Left colon (tissue), 2 donors: ENCODE measurements at places on chromosomes 7 and 10. TPM values are rescaled to one million over a fixed set of nuclear protein-coding genes. Genes with fewer than 3 reads are reported as not detected.

LEP gene
- 0.75 TPM for total RNA-seq

FAM24B gene
- 4.1 TPM for total RNA-seq

COPS6 gene
- total RNA-seq = 59.3 TPM

DNA sequence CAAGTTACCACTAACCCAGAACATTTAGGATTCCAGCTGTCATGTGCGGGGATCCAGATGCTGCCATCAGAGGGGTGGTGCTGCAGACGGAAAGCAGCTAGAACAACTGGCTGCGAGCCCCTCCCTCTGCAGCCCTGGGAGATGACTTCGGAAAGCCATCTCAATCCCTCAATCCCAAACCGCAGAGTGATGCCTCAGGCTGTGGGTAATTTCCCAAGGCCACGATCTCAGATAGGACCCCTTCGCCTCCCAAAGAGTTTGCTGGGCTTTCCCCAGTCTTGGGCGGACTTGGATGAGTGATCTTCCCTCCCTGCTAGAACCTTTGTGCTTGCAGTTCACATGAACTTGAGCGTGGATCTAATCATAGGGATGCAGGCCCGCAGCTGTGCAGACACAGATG, 71.3 kb upstream of the EN2 start:
- DNase-seq = no peak

ZNF3 gene
- total RNA-seq = 34.0 TPM

GRCh38 chr10:113524120-113524519, 28.7 kb upstream of the HABP2 start:
- no peak for DNase-seq

TIAL1 gene
- 92.8 TPM for total RNA-seq

DNA sequence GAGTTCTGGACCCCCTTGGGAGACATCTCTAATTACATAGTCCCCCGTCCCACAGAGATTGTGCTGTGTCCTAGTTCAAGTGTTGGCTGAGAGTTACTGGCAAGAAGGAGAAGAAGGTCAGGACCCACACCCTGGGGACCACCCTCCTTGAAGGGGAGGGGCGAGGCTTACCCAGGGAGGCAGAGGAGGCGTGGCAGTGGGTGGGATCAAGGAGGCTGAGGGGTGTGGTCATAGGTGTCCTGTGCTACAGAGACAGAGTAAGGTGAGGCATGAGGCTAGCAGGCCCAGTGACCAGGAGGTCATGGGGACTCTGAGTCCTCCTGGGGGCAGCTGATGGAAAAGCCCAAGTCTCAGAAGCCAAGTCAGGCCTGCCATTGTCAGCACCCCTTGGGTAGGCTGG, 29.4 kb upstream of the ADCYAP1R1 start:
- DNase-seq = no peak

- no peak for DNase-seq
Measured at GRCh38 chr10:108849688-108850087, 1073.6 kb downstream of the XPNPEP1 start.

- no peak for DNase-seq
Measured at GRCh38 chr7:45180084-45180986, 22.7 kb downstream of the RAMP3 start.

DNA sequence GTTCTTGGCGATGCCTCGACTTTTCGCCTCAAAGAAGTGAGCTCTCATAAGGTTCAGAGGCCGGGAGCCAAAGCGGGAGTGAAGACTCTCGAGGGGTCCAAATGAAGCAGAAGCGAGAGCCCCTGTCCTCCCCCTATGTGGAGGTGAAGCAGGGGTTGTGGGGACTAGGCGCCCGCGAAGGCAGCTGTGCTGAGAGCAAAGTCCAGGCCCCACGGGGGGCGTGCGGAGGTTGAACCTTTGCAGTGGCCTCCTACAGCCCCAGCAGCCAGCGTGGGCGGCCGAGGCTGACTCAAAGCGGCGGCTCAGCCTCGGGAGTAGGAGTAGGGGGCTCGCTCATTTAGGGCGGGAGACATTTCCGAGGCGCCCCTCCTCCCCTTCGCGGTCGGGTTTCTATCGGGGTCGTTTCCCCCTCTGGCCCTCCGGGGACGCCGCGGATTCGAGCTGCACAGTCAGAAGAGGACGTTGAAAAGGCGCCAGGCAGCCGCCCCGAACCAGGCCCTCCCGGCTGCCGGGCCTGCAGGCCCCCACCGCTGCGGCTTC, 553 bp upstream of the ADD3 start:
- DNase-seq = peak; percentile 65

DNA sequence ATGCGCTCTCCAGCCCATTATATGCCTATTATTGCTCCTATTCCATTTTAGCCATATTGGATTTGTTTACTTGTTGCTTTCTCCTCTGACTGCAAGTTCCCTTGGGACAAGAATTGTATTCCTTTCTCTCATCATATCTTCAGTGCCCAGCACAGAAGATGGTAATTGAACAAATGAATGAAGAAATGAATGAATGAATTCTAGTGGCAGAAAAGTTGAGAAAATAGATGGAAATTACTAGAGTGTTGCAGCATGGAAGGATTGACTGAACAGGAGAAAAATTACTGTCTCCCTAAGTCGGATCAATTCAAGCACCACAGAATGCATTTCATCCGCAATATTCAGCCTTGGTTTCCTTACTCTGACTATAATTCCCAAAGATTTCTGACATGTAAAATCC, 1243.2 kb downstream of the SORCS1 start:
- DNase-seq = no peak

- no peak for DNase-seq
Measured at GRCh38 chr10:72421885-72422540, 67.3 kb upstream of the DNAJB12 start.

KCNMA1 gene
- 49.9 TPM for total RNA-seq

DNA sequence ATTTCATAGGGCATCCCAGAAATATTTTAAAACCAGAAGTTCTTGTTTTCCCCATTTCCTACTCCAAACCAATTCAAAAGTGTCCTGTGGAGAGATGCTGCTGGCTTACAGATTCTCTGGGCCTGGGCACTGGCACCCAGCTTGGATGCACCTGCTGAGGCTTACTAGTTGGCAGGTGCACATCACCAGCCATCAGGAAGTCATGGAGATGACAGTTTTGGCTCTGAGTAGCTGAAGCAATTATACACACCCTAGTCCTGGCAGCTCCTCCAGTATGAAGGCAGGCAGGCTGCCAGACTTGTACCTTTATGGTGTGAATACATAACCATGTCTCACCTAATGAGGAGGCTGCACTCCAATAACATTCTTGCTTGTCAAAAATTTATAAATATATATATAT, 276.6 kb upstream of the GHITM start:
- no peak for DNase-seq

- DNase-seq = peak; percentile 87
Measured at GRCh38 chr10:119542357-119542987, at the start of gene RGS10. RGS10 (minus strand) TSS chr10:119542719; CDS start chr10:119542638, 81 bp downstream.

- no peak for DNase-seq
Measured at GRCh38 chr7:107773027-107773426, 29.1 kb downstream of the CBLL1 start.

TWIST1 gene
- 0.81 TPM for total RNA-seq

DNA sequence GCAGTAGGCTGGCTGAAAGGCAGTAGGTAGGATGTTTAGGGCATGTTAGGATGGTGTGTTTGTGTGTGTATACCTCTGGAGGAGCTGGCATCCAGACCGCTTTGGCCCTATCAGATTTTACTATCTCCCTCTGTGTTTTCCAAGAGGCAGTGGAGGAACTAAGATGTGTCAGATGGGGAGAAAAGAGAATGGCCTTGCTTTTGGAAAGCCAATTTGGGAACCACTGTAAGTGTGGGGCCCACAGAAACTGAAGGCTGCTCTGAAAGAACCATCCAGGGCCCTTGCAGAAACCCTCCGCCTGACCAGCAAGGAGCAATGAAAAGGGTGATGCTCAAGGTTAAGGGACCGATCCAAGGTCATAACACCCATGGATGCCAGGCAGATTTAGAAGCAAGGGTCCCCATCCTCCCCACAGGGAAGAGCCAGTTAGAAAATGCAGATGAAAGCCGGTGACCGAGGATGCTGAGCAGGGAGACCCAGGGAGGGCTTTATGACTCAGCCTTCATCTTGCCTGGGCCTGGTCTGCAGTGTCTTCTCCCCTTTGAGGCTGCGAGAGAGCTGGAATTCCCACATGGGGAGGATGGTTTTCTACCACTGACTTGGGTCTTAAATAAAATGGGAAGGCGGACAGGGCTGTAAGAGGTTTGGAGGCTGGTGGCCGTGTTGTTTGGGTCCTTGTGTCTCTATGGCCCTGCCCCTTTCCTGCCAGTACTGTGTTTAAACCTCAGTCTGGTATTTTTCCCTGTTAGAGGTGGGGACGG, 275.8 kb downstream of the LRMDA start:
- no peak for DNase-seq

- DNase-seq = no peak
Measured at GRCh38 chr7:13989949-13990305, 461 bp upstream of the ETV1 start.

- DNase-seq = no peak
Measured at GRCh38 chr10:22479419-22479818, 134.1 kb downstream of the SPAG6 start.

- peak; percentile 43 for DNase-seq
Measured at GRCh38 chr7:112572669-112573301, 92.0 kb downstream of the LSMEM1 start.

SPDYE6 gene
- total RNA-seq = not detected

DNA sequence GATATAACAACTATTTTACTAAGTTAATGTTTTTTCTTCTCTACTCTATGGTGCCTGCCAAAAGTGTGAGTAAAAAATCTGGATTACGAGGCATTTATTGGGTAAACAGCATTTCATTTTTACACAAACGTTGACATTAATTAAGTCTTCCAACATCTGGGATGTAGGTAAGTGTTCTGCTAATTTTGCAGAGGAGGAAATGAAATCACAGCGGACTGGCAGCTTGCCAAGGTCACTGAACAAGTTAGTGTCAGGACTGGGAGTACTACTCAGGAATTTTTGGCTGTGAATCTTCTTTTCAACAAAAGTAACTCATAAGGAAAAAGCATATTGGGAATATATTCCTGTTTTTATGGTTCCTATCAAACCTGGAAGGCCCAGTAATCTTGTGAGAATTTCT, 612.1 kb upstream of the FZD8 start:
- DNase-seq = peak; percentile 22

SLF2 gene
- 20.3 TPM for total RNA-seq

PLXDC2 gene
- 37.3 TPM for total RNA-seq

DNA sequence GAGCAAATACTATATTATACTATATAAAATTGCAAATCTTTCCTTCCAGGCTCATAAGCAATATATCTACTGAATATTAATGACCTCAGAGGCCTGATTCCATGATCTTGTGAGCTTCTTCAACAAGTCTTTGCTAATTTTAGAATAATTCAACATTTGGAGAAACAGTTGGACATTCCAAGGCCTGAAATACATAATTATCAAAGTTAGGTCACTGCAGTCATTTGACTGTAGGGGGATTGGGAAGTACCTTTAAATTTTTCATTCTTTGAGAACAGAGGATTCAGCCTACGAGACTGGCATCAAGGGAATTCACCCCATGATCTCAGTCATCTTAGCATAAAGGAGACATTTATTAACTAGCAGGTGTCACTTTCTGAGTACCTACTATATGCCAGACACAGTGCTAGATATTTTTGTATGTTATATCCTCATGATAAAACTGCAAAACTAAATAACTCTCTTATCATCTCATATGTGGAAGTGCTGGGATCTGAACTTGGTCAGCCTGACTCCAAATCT, 85.4 kb downstream of the DOCK4 start:
- DNase-seq = no peak
